Hematopoietic multipotent progenitor cell treated with erythropoietin and hydrocortisone succinate and interleukin-3 and kit ligand, for 6 days (in vitro differentiated cells): ENCODE measurements at places on chromosomes 13 and 19.

GRCh38 chr13:39451301-39451700, 151.7 kb downstream of the LHFPL6 start:
- peak; percentile 80 for DNase-seq

DNA sequence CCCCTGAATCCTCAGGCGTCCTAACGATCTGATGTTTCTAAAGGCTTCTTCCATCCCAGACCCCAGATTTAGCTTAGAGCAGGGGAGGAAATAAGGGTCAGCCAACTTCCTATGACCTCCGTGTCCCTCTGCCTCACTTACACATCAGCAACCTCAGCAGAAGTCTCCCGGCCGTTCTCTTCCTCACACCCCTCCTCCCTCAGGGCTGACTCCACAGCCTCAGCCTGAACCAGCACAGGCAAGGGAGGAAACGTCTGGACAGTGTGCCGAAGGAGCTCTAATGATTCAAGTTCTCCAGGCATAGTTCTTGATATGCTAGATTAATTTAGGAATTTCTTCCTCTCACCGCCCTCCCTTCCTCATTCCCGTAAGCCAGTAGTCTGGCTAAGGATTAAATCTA, 121.4 kb downstream of the NUFIP1 start:
- no peak for DNase-seq

DNA sequence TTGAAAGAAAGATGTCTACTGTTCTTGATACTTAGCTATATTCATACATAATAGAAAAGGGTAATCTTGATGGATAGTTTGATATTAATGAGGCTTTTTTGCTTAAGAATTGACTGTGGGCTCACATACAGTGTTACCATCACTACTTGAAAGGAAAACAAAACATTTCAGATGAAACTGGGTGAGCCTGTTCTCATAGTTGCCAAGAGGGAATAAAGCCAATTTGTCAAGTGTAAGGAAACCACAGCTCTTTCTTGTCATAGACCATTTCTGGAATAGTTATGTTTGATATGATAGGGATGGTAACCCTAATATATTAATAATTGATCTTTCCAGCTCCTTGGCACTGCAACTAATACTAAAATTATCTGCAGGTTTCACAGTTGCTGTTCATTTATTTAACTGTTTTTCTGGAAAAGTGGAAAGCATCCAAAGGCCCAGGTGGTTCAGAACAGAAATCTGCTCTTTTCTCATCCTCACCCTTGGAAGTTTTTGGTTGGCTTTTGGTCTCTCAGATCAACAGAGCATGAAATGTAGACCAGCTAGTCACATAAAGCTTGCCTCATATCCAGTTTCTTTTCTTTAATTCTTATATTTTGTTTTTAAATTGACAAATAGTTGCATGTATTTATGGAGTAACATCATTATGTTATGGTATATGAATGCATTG, 43.2 kb downstream of the ARHGEF7 start:
- no peak for DNase-seq

GRCh38 chr13:52896827-52897659, 48.6 kb upstream of the PCDH8 start:
- peak; percentile 25 for DNase-seq

GRCh38 chr19:37778613-37779126, 716 bp downstream of the ZNF573 start:
- peak; percentile 52 for DNase-seq

DNA sequence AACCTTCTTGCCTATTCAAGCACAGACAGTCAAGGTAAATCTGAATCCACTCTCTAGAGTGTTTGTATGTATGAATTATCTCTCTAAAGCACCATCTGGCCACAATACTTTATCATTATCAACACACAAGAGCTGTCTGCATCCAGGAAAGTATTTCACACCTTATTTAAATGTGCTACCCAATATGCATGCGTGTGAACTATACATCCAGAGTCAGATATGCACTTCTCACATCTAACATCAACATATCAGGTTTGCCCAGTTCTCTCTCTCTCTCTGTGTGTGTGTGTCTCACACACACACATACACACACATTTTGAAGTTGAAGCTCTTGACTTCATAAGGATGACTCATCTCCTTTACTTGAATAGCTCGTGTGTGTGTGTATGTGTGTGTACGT, 697.5 kb upstream of the PCDH20 start:
- no peak for DNase-seq

DNA sequence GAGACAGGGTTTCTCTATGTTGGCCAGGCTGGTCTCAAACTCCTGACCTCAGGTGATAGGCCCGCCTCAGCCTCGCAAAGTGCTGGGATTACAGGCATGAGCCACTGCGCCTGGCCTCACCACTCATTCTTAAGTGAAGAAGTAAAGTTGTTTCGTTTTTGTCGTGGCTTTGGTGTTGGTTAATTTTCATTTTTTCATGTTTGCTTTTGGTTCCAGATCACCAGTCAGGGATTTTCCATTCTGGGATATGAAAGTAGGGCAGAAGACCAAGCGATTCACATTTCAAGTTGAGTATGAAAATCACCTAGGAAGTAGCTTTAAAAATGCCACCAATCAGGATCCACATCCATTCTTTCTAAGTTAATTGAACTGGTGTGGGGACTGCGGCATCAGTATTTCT, 289.9 kb downstream of the DIAPH3 start:
- DNase-seq, result no peak
